Skin of body (tissue), 3 donors: ENCODE measurements at places on chromosomes 3 and 15. TPM values are rescaled to one million over a fixed set of nuclear protein-coding genes. Genes with fewer than 3 reads are reported as not detected.

GRCh38 chr3:178083906-178084866 is 452.1 kb upstream of the KCNMB2 start:
- peak; percentile 33 for DNase-seq

DNA sequence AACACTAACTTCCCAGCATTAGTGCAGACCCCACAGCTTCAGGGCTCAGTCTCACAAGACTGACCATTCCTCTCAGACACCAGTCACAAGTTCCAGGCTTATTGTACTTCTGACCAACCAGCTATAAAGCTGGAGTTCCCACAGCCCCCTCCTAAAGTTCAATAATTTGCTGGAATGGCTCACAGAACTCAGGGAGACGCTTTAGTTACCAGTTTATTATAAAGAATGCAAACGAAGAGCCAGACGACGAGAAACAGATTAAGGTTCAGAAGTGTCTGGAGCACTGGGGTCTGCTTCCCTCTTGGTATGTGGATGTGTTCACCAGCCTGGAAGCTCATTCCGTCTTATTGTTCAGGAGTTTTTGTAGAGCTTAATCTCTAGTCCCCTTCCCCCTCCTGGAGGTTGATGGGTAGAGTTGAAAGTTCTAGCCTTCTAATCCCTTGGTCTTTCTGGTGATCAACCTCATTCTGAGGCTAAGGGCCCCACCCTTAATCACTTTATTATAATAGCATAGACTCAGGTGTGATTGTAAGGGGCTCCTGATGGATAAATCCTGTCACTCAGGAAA is 4.8 kb upstream of the CSRNP1 start:
- DNase-seq, result no peak

GRCh38 chr3:160398820-160399124 is 253 bp downstream of the IFT80 start:
- no peak for DNase-seq

GRCh38 chr3:100796556-100796955 is 87.3 kb downstream of the TFG start:
- no peak for DNase-seq

DNA sequence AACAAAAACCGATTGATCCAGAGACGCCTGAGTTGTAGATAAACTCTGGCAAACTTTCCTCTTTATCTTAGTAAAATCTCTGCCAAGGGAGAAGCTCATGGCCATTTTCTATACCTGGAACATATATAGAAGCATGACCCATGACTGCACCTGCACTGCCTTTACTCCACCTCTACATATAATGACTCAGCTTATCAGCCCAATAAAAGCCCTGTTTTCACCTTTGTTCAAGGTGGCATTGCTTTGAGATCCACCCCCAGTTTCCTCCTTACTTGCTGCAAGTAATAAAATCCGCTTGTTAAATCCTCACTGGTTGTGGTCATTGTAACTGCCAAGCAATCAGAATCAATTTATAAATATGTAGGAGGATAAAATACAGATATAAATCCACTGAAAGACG is 1280.4 kb downstream of the NSUN3 start:
- DNase-seq, result no peak

DNA sequence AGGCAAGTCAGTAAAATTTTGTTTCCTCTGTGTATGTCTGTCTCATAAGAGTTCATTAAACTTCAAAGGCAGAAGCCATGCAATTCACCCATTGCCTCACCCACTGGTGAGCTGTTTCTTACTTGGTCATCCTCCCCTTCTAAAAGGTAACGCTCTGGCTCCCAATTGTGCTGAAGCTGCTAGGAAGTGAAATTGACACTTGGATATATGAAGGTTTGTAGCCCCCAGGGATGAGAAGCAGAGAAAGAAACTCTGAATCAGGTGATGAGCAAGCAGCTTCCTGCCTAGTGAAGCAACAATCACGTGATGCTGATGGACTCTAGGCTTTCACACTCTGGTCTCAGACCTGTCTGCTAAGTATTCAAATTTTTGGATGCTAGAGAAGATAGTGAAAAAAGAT is 70.7 kb downstream of the CD200R1L start:
- DNase-seq, result no peak

DNA sequence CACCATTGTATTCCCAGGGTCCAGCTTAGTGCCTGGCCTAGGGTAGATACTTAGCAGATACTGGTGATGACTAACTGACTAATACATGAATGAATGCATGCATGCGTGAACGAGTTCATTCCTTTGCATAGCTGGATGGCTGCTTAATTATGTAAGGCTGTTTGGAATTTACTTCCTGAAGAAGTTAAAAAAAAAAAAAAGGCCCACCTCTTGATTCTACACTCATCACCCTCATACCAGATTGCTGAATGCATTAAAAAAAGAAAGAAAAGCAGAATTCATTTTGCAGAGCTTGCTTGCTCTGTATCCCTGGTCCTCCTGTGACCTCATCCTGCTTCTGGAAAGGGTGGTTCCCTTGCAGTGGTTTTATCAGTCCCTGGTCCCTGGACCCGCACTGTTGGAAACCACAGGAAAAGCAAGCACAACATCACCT is 277.6 kb upstream of the CFAP20DC start:
- DNase-seq, result no peak

DNA sequence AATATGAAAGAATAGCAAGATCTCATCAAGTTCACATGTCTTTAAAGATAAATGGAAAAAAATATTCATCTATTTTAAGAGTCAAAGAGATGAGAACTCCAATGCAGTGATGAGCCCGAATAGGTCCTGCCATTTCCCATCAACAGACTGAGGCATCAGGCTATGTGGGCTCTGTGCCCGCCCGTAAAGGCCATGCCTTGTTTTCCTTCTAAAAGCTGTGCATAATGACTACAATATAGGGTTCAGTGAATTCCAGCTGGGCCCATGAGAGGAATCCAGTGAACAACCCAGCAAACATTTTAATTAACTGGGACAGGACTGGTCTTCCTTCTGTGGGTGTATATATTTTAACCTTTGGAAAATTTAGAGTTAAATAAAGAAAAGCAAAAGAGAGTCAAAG is 44.6 kb downstream of the RASGRP1 start:
- DNase-seq, result no peak

GRCh38 chr15:70093481-70094319 is 4.0 kb downstream of the TLE3 start:
- no peak for DNase-seq

Gene OR5K2
- not detected for total RNA-seq

Gene RTP2
- total RNA-seq, result not detected

Gene DGKG
- total RNA-seq, result 2.9 TPM

Gene SH2D7
- total RNA-seq, result not detected

Gene DPPA2
- not detected for total RNA-seq
